Mammary epithelial cell (primary cell): ENCODE measurements at places on chromosomes 5 and 9. TPM values are rescaled to one million over a fixed set of nuclear protein-coding genes. Genes with fewer than 3 reads are reported as not detected.
A peak's percentile ranks its signal among the peaks of the same experiment; 100 is the strongest.

DNA sequence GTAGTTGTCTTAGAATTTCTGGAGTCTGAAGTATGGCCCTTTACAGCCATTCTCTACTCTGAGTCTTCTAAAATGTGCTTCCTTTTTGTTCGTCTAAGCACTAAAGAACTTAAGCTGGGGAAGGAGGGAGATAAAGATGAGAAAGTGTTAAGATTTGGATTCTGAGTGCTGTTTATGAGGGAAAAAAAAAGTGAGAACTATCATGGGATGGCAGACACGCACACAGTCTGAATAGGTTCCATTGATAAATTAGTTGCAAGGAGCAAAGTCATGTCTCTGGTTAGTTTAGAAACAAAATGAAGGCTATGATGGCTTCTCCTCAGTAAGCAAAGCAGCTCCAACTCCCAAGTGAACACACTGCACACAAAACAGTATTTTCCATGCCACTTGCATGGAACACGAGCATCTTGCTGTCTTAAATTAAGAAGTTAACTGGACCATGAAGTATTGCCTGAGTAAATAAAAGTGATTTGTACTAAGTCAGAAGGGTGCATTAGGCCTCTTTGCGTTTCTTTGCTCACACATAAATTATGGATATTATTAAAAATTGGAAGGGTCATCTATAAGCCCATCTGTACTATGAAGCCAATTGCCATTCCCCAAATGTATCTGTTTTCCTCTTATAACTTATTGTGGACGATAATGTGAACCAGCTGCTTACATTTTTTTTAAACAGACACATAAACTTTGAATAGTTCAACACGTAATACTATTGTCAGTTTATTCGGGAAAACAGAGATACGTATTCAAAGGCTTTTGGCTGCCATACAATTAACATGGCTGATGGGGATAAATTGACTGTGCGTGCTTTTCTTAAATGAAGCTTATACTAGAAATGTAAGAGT lies 199.3 kb downstream of the SGCD start:
- DNase-seq = no peak

- DNase-seq = no peak
These were observed 31.4 kb downstream of the FXN start for GRCh38 chr9:69066955-69067354.

DNA sequence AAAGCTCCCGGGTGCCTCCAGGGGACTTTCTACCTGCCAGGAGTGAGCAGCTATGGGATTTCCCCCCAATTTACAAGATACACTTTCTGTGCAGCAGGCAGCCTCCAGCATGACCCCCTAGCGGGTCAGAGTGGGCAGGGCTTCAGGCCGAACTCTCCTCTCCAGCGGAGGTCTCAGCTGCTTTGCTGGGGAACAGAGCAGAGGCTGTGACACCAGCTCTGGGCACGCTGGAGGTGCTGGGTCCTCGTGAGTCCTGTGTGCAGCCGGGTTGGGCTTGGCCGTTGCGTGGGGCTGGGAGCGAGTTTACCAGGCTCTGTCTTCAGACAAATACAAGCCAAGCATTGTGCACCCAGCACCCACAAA lies 2.9 kb downstream of the NRARP start:
- DNase-seq = no peak

DNA sequence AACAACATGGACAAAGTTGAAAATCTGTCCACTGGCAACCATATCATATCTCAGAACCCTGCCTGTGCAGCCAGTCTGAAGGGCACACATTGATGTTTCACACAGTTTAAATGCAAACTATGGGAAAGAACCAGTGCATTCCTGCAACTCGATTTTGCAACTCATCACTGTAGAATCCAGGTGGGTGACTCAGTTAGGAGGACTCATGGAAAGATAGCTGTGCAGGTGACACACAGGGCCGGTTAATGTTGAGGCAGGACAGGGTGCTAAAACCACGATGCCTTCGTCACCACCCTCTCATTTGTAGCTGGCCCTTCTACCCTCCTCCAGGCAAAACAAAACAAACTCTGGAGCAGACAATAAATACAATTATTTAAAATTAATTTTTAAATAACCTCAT lies 62.8 kb downstream of the TLE1 start:
- DNase-seq = peak; percentile 95

DNA sequence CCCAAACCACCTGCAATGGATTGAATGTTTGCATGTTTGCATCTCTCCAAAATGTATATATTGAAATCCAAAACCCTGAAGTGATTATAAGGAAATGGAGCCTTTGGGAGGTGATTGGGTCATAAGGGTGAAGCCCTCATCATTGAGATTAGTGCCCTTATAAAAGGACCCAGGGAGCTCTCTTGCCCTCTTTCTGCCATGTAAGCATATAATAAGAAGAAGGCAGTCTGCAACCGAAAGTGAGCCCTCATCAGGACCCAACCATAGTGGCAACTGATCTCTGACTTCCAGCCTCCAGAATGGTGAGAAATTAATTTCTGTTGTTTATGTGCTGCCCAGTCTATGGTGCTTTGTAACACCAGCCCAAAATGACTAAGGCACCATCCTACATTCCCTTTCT lies 115.7 kb upstream of the EFNA5 start:
- no peak for DNase-seq

Gene GNAQ
- total RNA-seq = 58.7 and 66.2 TPM in 2 replicates

DNA sequence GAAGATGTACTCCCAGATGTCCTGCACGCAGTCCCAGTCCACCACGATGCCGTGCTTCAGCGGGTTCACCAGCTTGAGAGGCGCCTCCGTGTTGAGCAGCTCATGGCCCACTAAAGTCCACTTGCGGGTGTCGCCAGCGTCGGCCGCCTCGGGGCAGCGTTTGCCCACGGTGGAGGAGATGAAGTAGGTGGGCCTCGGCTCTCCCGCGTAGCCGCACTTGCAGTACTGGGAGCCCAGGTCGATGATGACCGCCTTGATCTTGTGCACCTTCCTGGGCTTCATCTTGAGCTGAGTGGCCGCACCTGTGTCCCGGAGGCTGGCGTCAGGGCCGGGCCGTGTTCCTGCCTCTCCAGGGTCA lies 278 bp downstream of the ACTL7B start:
- DNase-seq = no peak

DNA sequence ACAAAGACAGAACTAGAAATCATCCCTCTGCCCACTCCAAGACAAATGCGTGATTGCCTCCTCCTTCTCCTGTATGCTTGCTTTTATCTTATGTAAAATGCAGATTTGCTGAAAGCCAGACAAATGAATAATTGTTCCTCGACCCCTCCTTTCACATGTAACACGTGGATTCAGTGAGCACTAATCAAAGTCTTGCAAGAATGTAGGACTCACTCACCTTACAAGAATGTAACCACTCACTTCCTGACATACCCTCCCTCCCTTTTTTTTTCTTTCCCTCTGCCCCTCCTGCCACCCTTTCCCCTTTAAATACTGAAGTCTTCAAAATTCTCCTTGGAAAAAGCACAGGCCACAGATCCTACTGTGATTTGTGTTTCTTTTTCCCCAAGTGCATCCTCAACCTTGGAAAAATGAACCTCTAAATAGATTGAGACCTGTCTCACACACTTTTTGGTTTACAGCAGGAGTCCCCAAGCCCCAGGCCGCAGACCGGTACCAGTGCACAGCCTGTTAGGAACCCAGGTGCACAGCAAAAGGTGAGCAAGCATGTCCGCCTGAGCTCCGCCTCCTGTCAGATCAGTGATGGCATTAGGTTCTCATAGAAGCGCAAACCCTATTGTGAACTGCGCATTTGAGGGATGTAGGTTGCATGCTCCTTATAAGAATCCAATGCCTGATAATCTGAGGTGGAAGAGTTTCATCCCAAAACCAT lies 29.4 kb upstream of the HSD17B3 start:
- DNase-seq = peak; percentile 11

Gene NIPAL4
- total RNA-seq = 2.2 and 2.4 TPM in 2 replicates

DNA sequence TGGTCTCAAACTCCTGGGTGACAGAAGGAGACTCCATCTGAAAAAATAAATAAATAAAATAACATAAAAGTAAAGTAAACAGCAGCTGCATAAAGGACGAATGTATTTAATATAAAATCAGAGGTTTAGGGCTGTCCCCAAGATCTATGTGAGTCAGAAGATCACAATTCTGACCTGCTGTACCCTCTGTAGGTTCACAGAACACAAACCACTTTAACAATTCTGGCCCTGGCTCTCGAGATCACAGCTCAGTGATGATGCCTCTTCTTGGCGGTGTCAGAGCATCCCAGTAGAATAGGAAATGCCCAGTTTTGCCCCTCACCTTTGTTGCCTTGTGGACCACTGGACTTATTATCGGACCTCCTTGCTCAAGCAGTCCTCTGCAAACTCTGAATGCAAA lies 380.9 kb downstream of the TLE1 start:
- DNase-seq = no peak

Gene LCN12
- 0.68 TPM in 1 of 2 replicates, not detected in the other for total RNA-seq

DNA sequence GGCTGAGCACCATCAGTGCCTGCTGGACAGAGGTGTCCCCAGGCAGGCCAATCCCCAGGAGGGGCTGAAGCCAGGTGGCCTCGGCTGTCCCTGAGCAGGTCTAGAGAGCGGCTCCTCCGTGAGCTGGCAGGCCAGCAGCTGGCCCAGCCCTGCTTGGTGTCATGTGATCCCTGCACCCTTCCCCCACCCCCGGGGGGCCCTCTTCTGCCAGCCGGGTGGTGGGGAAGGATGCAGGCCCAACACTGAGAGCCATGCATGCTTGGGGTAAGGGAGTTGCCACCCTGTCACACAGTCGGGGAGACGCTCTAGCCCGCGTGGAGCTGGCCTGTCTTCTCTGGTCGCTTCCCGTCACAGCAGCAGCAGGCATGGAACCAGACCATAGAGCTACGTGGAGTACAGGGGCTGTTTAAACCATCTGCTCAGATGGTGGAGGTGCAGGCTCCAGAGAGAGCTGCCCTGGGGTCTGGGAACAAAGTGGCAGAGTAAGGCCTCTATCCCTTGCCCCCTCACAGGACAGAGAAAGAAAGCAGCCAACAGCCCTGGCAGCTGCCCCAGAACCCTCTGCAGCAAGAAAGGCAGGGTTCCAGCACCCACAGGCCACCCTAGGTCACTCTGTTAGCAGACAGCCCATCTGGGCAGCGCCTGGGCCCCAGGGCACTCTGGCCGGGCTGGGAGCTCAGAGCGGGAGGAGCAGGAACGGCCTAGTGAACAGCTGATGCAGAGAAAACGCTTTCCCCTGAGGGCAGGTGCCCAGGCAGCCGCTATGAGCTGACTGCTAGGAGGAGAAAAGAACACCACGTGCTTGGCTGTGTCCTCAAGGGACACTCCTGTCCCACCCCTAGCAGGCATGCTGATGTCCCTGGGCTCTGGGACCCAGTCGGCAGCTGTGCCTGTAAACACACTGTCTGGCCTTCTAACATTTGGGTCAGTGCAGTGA lies 6.8 kb downstream of the RALGDS start:
- no peak for DNase-seq

DNA sequence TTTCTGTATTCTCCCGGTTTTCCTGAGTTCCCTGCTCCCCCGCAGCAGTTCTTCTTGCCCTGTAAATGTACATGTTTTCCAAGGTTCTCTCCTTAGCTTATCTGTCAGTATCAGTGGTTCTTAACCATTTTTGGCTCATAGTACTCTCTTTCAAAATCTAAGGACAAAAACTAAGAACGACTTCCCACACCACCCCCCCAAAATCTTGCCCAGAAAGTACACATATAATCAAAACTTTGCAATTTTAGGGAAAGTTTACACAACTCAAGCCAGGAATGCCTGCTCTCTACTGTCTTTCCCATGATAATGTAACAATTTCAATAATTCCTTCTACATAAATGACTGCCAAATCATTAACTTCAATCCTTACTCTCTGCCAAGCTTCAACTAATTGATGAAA lies 4.5 kb downstream of the DCAF12 start:
- DNase-seq = no peak

GRCh38 chr9:87119328-87119881 lies 172.1 kb upstream of the GAS1 start:
- peak; percentile 61 for DNase-seq

Gene IFNK
- not detected for total RNA-seq
